T-helper 1 cell treated with Interleukin-12 subunit alpha and Interleukin-12 subunit beta and Interleukin-4 antibody, amounts not matched to agents 30 ng/mL and 1 ng/mL, for 36 hours (primary cell): ENCODE measurements at places on chromosomes 3 and 15. TPM values are rescaled to one million over a fixed set of nuclear protein-coding genes. Genes with fewer than 3 reads are reported as not detected.

Gene COLQ
- total RNA-seq: 3.6 and 3.8 TPM in 2 replicates

Gene TIGIT
- total RNA-seq: 2.8 and 3.6 TPM in 2 replicates

Gene ELL3
- 0.34 and 1.6 TPM in 2 replicates for total RNA-seq

Gene KLF15
- total RNA-seq: not detected in 2 replicates

Gene DNASE1L3
- total RNA-seq: not detected in 2 replicates

Gene FSIP1
- 0.22 and 0.91 TPM in 2 replicates for total RNA-seq

Gene ST8SIA2
- total RNA-seq: not detected in 2 replicates

Gene KLHL40
- total RNA-seq: not detected in 2 replicates

Gene THBS1
- 2.1 and 3.1 TPM in 2 replicates for total RNA-seq

Gene KNG1
- total RNA-seq: not detected in 2 replicates

Gene SKIC8
- 42.6 and 43.1 TPM in 2 replicates for total RNA-seq

Gene XYLB
- 3.5 and 5.0 TPM in 2 replicates for total RNA-seq

Gene PDCD10
- 67.6 and 69.5 TPM in 2 replicates for total RNA-seq

Gene GATA2
- total RNA-seq: 0.15 and 0.32 TPM in 2 replicates

Gene FBXW12
- total RNA-seq: not detected in 2 replicates

Gene WDR72
- not detected in 2 replicates for total RNA-seq

Gene C3orf33
- total RNA-seq: 0.46 and 0.83 TPM in 2 replicates

Gene GNB4
- 15.4 and 16.5 TPM in 2 replicates for total RNA-seq

Gene FMN1
- total RNA-seq: 0.05 TPM in 1 of 2 replicates, not detected in the other

Gene DUOXA2
- not detected in 2 replicates for total RNA-seq

Gene FGD5
- total RNA-seq: not detected in 2 replicates

Gene TRPM7
- total RNA-seq: 41.9 and 45.0 TPM in 2 replicates

Gene CHRNA5
- 2.7 and 3.2 TPM in 2 replicates for total RNA-seq

Gene LRRC31
- not detected in 2 replicates for total RNA-seq

Gene AADACL2
- total RNA-seq: not detected in 2 replicates
